ENCODE measurements at places on chromosomes 4 and X. TPM values are rescaled to one million over a fixed set of nuclear protein-coding genes. Genes with fewer than 3 reads are reported as not detected.

Gene QDPR
- 17.0 TPM for total RNA-seq

Gene PRSS48
- total RNA-seq, result not detected

GRCh38 chr4:48370260-48371134 lies 29.2 kb downstream of the SLAIN2 start:
- DNase-seq, result no peak

GRCh38 chr4:92307181-92307580 lies 3.4 kb downstream of the GRID2 start:
- DNase-seq, result no peak

GRCh38 chr4:1077711-1078477 lies 35.5 kb downstream of the RNF212 start:
- DNase-seq, result no peak

- no peak for DNase-seq
Measured at GRCh38 chrX:153939573-153939972, 4.7 kb upstream of the NAA10 start.
